ENCODE measurements at places on chromosomes 4 and X.

- no peak for DNase-seq
These were observed 1806.7 kb upstream of the PCDH7 start for GRCh38 chr4:28913466-28913865.

DNA sequence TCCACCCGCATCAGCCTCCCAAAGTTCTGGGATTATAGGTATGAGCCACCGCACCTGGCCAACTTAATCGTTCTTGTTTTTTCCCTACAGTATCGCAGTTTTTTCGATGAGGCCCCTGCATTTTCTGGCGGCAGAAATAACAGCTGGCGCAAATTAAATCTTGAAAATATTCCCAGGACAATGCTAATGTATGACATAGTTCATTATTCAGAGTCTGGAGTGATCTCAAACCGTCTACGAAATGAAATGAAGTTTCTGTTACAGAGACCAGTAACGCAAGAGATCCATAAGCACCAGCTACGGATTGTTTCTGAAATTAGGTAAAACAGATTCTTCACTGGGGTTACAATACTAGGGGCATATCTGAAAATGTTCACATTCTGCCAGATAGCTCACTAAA lies 27.3 kb downstream of the CXorf58 start:
- DNase-seq = no peak

DNA sequence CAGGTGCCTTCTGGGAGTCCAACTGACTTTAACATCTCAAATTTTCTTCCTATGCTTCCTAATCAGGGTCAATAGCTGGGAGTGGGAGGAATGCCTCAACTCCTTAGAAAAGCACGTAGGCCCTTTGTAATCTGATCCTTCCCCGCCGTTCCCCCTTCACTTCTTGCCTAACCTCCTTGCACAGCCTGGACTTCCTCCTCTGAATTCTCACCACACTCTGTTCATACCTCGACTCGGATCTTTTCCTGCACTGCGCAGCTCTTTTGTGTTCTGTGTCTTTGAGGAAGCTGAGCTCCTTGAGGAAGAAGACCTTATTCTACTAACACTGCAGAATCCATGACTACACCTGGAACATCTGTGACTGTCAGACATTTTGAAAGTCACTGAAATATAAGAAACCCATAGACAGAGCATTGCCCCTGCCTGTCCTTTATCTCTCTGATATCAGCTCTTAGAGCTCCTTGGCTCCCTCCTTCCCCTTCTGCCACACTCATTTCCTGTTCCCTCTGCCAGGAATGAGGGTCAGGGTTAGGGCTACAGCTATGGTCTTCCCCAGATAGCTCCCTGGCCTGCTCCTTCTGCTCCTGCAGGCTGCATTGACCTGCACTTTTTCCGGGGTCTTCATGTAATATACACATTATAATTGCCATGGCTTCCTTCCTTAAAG lies 140.2 kb upstream of the LDB2 start:
- no peak for DNase-seq

- DNase-seq = no peak
These were observed 334.5 kb upstream of the SLC7A11 start for GRCh38 chr4:138576684-138577083.

- DNase-seq = no peak
These were observed 27.1 kb upstream of the MAGEA8 start for GRCh38 chrX:149853925-149854324.

GRCh38 chrX:150503898-150504219 lies 64.6 kb upstream of the MTM1 start:
- no peak for DNase-seq

GRCh38 chrX:48890934-48891401 lies 6.6 kb downstream of the TIMM17B start:
- no peak for DNase-seq

DNA sequence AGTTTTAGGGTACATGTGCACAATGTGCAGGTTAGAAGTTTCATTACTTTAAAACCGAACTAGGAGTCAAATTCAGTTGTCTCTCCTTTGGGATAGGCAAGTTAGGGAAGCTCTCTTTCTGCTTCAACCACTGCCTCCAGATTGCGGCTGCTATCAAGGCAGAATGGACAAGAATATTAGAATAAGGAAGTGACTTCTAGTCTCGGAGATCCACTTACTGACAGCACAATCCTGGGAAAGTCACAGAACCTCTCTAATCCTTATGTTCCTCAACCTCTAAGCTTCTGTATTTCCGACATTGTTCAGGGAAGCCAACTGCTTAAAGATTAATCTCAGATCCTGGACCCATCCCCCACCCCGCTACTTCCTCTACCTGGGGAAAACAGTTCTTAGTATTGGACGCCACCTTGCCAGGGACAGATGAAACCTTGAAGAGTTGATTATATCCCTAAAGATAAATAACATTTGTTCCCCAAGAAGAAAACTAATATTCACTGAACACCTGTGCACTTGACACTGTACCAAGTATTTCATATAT lies 2.1 kb downstream of the NUP62CL start:
- no peak for DNase-seq

DNA sequence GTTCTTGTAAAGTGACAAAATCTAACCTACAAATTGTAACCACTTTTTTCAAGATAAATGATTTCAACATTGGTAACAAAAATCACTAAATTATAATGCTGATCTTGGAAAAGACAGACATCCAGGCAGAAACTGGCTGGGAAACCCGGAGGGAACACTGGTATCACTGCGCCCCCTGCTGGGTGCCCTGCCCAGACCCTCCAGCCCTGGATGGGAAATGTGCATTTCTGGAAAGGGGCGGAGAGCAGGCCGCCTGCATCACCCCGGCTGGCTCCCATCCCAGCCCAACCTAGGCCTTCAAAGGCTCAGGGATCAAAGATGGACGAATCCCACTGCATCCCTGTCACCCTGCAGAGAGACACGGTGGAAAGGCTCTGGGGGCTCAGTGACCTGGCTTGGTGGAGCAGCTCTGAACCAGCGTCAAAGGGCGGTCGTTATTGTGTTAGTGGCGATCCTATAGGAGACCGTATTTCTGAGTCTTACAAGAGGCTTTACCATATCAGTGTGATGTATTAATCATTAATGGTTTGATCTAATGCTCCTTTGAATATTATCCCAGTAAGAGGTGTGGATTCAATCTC lies 37.3 kb downstream of the ACOX3 start:
- peak; percentile 24 for DNase-seq

DNA sequence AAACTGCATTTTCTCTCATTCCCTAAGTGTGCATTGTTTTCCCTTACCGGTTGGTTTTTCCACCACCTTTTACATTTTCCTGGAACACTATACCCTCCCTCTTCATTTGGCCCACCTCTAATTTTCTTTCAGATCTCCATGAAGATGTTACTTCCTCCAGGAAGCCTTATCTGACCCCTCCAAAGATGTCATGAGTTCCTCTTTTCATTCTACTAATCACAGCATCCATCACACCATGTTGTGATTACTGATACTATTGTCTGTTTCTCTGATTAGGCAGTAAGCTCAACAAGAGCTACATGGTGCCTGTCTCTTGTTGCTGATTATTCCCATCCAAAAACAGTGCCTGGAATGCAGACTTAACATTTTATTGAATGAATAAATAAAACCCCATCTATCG lies 2.9 kb upstream of the AFP start:
- no peak for DNase-seq

DNA sequence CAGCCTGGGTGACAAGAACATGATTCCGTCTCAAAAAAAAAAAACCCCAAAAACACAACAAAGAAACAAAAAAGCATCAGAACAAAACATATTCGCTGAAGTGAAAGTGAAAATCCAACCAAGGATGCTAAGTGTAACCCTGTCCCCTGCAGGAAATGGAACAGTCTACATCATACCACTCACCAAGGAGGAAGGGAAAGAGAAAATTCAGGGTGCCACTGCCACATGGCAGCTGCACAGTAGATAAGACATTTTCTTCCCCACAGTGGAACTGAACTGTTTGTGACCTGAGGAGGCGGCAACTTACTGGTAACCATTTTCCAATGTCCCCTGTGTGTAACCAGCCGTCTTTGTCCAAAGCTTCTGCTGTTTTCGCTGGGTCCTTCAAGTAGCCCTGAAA lies 28.2 kb upstream of the CENPU start:
- DNase-seq = no peak

DNA sequence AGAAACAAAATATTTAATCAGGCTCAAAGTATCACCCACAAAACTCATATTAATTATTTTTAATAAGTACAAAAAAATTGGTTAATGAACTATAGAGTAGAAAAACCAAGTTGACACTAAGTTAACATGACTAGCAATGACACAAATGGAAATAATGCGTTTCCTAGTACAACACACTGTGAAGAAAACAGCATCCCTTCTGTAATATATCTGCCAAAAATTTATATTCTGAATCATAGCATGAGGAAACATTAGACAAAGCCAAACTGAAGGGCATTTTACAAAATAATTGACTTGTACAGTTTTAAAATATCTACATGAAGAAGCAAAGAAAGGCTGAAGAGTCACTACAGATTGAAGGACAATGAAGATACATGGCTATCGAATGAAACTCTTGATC lies 477.6 kb upstream of the INTU start:
- no peak for DNase-seq

- DNase-seq = no peak
These were observed 26.5 kb downstream of the OTUD4 start for GRCh38 chr4:145153904-145154298.
